ENCODE measurements at places on chromosomes 1 and 21.

- DNase-seq, result no peak
Observed at GRCh38 chr21:43274022-43274945, 105.5 kb downstream of the CRYAA start.

DNA sequence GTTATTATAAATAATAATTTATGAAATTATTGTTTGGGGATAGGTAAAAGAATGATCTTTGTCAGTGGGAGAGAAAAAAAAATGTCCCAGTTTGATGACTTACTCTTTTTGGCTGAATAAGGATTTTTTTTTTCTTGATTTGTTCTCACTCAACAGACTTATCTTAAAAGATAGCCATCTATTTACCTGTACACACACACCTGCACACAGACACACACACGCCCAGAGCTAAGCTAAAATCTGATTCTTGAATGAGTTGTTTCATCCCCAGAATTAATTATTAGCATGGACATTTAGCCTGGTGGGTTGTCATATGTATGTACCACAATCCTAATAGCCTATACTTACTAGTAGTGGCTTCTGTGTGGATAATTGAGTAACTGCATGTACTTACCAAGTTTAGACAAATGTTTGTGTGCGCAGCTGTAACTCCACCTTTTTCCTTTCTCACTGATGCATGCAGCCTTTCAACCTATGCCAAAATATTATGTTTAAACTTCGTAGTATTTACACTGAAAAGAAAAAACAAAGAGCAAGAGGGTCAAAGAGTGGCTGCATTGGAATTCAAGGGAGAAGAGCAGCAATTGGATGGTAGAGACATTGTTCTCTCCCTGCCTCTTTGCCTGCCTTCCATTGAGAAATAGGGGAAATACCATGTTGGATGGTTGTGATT, 174.3 kb downstream of the ADGRL2 start:
- DNase-seq, result no peak

- no peak for DNase-seq
Observed at GRCh38 chr21:27535188-27535587, 568.3 kb upstream of the ADAMTS5 start.

GRCh38 chr1:172163498-172164215, 256.8 kb upstream of the C1orf105 start:
- no peak for DNase-seq

GRCh38 chr1:19619697-19620384, 24.3 kb upstream of the NBL1 start:
- no peak for DNase-seq

GRCh38 chr21:26224366-26224765, 53.8 kb upstream of the APP start:
- no peak for DNase-seq

- no peak for DNase-seq
Observed at GRCh38 chr1:10796029-10796944, at the start of gene CASZ1. Gene CASZ1, minus strand, starts transcription at chr1:10796646. Its CDS starts 102,757 bp downstream, at chr1:10693889.

DNA sequence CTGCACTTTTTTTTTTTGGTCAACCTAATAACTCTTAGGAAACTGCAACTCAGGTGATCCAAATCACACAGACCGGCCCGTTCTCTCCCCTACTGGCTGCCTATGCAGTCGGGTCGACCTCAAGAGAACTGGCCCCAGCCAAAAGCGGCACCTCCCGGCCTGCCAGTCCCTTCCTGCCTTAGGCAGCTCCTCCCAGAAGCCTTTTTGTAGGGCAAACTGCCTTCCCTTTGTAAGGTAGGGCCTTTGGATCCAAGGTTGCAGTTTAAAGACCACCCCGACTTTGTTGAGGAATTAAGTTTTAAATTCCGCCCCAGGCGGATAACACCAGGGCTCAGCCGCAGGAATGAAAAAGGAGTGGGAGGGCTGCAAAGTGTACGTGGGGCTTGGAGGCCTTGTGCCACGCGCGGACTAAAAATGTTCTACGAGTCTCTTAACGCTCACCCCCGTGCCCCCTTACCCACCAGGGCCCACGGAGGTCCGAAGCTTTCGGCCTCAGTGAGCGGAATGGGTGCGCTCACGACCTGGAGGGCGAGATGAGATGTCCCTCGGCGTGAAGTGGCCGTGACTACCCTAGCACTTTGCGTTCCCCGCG, 642 bp upstream of the ST3GAL3 start:
- DNase-seq, result no peak

- DNase-seq, result no peak
Observed at GRCh38 chr1:115906627-115907026, 65.7 kb upstream of the NHLH2 start.

- DNase-seq, result no peak
Observed at GRCh38 chr21:29318354-29318753, 19.6 kb downstream of the BACH1 start.

DNA sequence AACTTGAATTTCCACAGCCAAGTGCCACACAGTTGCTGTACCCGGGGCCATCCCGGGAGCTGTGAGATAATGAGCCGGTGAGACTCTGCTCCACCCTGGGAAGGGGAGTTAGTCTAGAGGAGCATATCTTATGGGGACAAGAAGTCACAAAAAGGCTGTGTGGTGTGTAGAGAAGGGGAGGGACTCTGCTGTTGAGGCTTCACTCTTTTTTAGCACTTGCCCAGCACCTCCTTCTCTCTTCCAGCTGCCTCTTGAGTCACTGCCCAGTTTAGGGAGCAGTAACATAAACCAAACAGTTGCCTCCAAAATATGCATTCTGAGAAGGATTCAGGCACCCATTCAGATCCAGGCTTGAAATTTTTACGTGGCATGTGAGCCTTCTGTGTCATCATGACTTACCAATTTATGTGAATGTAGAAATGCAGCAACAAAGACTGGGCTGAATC, 744 bp upstream of the WDR26 start:
- DNase-seq, result peak; percentile 32

DNA sequence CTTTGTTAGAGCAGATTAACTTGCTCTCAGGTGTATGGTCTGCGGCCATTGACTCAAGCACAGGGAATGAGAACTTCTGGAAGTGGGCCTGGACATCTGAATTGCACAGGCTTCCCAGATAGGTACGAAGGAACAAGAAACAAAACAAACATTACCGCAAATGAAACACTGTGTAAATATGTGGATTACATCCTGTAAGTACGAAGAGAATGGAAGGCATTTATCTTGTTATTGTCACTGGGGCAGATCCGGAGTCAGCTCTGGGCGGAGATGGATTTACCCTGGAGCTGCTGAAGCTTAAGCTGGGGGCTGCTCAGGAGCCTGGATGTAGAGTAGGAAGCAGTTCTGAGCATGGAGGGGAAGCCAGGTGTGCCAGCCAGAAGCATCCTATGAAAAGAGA, 6.8 kb downstream of the HES2 start:
- DNase-seq, result no peak

- DNase-seq, result no peak
Observed at GRCh38 chr1:153941826-153942725, 4.4 kb downstream of the DENND4B start.

GRCh38 chr1:241730031-241730430, 78.0 kb downstream of the WDR64 start:
- no peak for DNase-seq

DNA sequence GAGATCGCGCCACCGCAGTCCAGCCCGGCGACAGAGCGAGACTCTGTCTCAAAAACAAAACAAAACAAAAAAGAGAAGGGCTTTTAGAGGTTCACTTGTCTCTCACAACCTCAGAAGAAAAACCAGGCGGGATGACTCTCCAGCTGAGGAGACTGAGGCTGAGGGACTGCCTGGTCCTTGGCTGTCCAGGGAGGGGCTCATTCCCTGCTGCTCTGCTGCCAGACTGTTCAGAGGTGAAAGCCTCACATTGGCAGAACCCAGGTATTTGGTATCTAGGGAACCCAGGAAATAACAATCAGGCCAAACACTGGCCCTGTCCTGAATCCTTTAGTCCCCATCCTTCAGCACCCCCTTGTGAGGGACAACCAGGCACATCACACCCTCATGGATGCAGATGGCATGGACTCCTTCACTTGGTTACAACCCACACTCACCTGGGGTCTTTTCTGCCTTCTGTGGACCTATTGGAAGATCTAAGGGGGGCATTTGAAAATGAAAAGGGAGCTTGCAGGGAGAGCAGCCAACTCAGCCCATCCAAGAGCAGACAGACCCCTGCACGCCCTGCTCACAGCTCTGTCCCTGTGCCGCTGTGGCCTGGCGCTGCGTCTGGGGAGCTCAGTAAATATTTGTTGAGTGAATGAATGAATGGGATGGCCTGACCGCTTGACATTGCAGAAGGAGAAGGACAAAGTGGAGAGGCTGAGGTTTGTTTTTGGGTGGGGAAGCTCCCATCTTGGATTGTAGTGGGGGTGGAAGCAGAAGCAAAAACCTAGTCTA, 33.4 kb downstream of the CD247 start:
- no peak for DNase-seq

DNA sequence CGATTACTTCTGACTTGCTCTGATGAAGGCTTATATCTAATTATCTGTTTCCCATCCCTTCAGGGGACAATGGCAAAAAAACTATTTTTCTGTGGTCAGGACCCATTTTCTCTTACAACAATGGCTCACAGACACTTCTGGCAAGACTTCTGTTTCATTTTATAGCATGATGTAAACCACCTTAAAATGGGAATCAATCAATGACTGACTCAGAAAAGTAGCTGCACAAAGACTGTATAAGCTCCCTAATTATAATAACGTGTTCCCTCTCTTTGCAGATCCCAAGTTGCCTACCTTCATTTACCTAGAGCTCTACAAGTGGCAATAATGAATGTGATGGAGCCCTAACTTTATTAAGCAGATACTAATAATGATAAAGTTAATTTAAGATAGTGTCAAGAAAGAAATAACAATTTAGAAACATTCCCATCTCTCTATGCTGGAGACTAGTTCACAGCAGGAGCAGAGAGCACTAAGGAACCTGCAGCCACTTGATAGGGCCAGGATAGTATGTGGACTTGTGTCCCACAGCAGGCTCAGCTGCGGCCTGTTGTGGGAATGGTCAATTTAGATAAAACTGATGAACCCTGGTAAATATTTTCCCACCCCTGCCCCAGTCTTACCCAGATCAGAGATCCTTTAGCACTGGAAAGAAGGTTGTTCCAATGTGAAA, 538 bp downstream of the GBP2 start:
- no peak for DNase-seq

DNA sequence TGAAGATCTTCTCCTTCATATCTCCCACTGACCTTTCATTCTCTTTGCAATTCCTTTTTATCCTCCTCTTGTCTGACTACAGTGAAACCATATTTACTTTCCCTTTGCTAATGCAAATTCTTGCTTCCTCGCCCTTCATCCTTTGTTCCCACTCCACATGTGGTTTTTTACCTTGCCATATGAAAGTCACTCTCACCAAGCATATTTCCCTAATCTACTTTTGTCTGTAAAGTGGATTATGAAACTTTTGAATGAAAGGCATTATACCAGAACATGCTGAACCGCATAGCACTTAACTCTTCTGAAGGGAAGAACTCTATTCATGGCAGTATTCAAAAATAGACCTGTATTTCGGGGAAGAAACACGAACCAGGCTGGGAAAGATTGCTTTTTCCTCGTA, 8.0 kb upstream of the TMPRSS15 start:
- DNase-seq, result no peak

DNA sequence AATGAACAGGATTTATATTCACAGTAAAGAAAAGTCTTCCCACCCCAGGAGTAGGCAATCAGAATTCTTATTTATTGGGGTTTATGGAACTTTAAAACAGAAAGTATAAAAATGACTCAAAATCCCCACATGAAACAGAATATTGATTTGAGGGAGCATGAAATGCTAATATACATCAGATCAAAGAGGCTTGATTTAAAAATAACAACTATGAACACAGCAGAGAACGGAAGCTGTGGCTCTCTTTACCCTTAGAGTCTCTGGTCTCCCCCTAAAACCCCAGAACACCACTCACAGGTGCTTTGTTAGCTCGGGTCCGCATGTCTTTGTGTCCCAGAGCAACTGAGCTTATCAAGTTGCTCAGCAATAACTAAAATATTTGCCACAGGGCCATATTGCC, 31.2 kb upstream of the FASLG start:
- DNase-seq, result no peak

DNA sequence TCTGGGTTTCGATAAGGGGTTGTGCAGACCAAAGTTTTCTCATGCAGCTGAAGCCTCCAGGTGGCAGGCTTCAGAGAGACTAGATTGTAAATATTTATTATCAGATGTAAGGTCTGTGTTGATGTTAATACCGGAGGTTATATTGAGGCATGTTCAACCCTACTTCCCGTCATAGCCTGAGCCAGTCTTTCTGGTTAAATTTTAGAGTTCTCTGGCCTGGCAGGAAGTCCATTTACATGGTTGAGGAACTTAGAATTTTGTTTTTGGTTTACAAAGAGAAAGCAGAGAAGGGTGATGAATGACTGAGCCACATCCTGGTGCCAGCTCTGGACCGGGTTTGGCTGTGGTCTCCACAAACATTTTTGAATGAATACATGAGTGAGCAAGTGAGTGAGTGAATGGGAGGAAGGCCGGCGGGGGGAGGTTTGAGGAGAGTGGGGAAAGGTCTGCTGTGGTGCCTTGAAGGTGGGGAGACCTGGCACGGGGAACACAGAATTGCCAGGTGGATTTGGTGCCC, 218.5 kb downstream of the DISC1 start:
- DNase-seq, result no peak

- DNase-seq, result peak; percentile 30
Observed at GRCh38 chr1:224783006-224783651, 146.3 kb upstream of the DNAH14 start.

DNA sequence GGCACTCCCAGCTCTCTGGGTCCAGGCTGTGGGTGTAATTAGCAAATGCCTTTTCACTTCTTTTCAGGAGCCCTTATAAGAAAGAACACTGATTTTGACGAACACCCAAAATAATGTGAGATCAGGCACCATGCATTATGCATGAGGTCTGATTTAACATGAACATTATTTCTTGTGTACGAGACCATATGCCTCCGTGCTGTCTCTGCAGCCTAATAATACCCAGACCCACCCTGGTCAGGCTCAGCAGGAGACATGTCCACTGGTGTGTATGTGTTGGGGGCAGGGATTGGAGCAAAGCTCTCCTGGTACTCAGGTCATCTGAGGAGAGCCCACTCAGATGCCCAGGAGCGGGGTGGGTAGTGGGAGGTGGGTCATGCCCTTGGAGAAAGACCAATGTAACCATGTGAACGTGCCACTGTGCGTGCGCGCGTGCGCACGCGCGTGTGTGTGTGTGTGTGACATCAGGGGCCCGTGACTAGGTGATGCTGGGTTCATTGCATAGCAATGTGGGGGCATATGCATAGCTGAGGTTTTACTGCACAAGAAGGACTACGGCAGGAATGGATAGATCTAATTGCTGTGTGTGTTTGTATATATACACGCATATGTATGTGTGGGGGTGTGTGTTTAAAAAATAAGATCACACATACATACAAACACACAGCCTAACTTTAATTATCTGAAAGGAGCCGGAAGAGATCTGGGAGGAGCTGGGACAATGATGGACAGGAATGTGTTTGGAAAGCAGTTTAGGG, 7.1 kb downstream of the POU3F1 start:
- no peak for DNase-seq

- no peak for DNase-seq
Observed at GRCh38 chr1:226617109-226617508, 68.5 kb downstream of the STUM start.

Measured in GF-D8 (cell line).